ENCODE measurements at places on chromosomes 12 and 14. TPM values are rescaled to one million over a fixed set of nuclear protein-coding genes. Genes with fewer than 3 reads are reported as not detected.

The RPL10L gene
- not detected for polyA plus RNA-seq

The RHEBL1 gene
- polyA plus RNA-seq = 2.1 TPM

The TAS2R46 gene
- polyA plus RNA-seq = 0.14 TPM

The SLC10A1 gene
- 0.15 TPM for polyA plus RNA-seq

The CLEC7A gene
- polyA plus RNA-seq = 2.1 TPM

The PZP gene
- 0.56 TPM for polyA plus RNA-seq

The SYCP3 gene
- polyA plus RNA-seq = 0.85 TPM

The CMTM5 gene
- 2.3 TPM for polyA plus RNA-seq

The BDKRB2 gene
- polyA plus RNA-seq = 3.7 TPM

The EIF2S3B gene
- polyA plus RNA-seq = 1.3 TPM

The PITPNM2 gene
- 9.3 TPM for polyA plus RNA-seq

The CMA1 gene
- polyA plus RNA-seq = not detected

The BEGAIN gene
- 2.3 TPM for polyA plus RNA-seq

The CLEC4A gene
- 2.2 TPM for polyA plus RNA-seq

The AMHR2 gene
- polyA plus RNA-seq = 0.48 TPM

The AQP6 gene
- 23.3 TPM for polyA plus RNA-seq

The GPHN gene
- polyA plus RNA-seq = 83.7 TPM

The RAB5B gene
- polyA plus RNA-seq = 149 TPM

The OR11H12 gene
- not detected for polyA plus RNA-seq

The KRT7 gene
- 83.1 TPM for polyA plus RNA-seq

The MYF5 gene
- polyA plus RNA-seq = not detected

The TAS2R42 gene
- polyA plus RNA-seq = not detected

The GNB3 gene
- polyA plus RNA-seq = 7.0 TPM

The AVPR1A gene
- polyA plus RNA-seq = 5.3 TPM

The BATF gene
- 0.68 TPM for polyA plus RNA-seq

The TPPP2 gene
- 4.2 TPM for polyA plus RNA-seq

The HOXC11 gene
- 2.3 TPM for polyA plus RNA-seq

The FOXM1 gene
- polyA plus RNA-seq = 31.6 TPM

The MYF6 gene
- not detected for polyA plus RNA-seq

The ATP6V1D gene
- 139 TPM for polyA plus RNA-seq

The DHRS2 gene
- polyA plus RNA-seq = 50.5 TPM

The PLBD1 gene
- polyA plus RNA-seq = 42.8 TPM

The SSTR1 gene
- 2.4 TPM for polyA plus RNA-seq

The LPAR5 gene
- 1.4 TPM for polyA plus RNA-seq

The TSHR gene
- 0.12 TPM for polyA plus RNA-seq

The PRICKLE1 gene
- polyA plus RNA-seq = 45.8 TPM

The EPYC gene
- polyA plus RNA-seq = not detected

The PLEKHD1 gene
- polyA plus RNA-seq = 6.3 TPM

The KRT6C gene
- not detected for polyA plus RNA-seq

The DTX3 gene
- 67.0 TPM for polyA plus RNA-seq

The KRT78 gene
- polyA plus RNA-seq = not detected

The FAM186B gene
- polyA plus RNA-seq = 0.93 TPM

The RNF212B gene
- polyA plus RNA-seq = 2.3 TPM

The MYO1H gene
- 3.9 TPM for polyA plus RNA-seq

The CALM1 gene
- 356 TPM for polyA plus RNA-seq

The FMNL3 gene
- 39.0 TPM for polyA plus RNA-seq

The IGF1 gene
- polyA plus RNA-seq = 5.6 TPM

The OR4E2 gene
- polyA plus RNA-seq = 0.06 TPM

The KRT73 gene
- not detected for polyA plus RNA-seq

The DPY19L2 gene
- polyA plus RNA-seq = 26.4 TPM

The IL31 gene
- polyA plus RNA-seq = not detected

The LRRC10 gene
- not detected for polyA plus RNA-seq

The RARG gene
- 32.0 TPM for polyA plus RNA-seq

The TAS2R8 gene
- not detected for polyA plus RNA-seq

The KLC1 gene
- polyA plus RNA-seq = 146 TPM

The CEBPE gene
- polyA plus RNA-seq = 0.10 TPM

Data from renal pelvis (tissue), 12 donors.